ENCODE measurements at places on chromosomes 16 and 17. TPM values are rescaled to one million over a fixed set of nuclear protein-coding genes. Genes with fewer than 3 reads are reported as not detected.

MAF gene
- total RNA-seq, result 67.6 TPM

WIPI1 gene
- total RNA-seq, result 25.7 TPM

TBC1D28 gene
- total RNA-seq, result not detected

KRT12 gene
- total RNA-seq, result not detected

CRISPLD2 gene
- 0.17 TPM for total RNA-seq

TPSB2 gene
- not detected for total RNA-seq

HBA1 gene
- total RNA-seq, result not detected

ZSCAN10 gene
- 0.24 TPM for total RNA-seq

MVP gene
- 263 TPM for total RNA-seq
